Retinal pigment epithelial cell (primary cell): ENCODE measurements at places on chromosomes 12 and 14.

- DNase-seq = no peak
These were observed 48.7 kb upstream of the PLXNC1 start for GRCh38 chr12:94099632-94100031.

GRCh38 chr12:7144414-7145120, 14.4 kb downstream of the CLSTN3 start:
- no peak for DNase-seq

DNA sequence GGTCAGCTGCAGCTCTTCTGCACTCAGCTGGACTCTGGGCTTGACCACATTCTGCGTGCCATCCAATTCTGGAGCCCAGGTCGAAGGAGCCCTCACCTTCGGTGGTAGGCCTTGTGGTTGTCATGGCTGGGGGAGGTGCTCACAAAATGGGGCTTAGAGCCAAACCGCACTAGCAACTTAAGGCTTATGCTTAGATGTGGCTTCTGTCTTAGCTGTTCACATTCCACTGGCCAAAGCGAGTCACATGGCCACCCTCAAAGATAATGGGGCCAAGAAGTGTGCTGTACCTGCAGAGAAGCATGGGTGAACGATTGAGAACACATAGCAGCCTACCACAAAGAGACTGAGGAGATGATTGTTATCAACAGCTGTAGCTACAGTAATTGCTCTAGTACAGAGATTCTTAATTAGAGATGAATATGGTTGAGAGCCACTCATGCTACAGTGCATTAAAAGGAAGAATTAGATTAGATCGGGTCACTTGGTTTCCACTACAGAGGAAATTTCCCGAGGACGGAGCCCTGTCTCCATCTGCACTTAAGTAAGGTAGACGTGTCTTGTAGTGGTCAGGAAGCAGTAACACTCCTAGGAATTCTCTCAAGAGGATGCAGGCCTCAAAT, 334.6 kb upstream of the FKBP4 start:
- DNase-seq = no peak

GRCh38 chr12:98185606-98186005, 329.8 kb upstream of the TMPO start:
- peak; percentile 6 for DNase-seq

DNA sequence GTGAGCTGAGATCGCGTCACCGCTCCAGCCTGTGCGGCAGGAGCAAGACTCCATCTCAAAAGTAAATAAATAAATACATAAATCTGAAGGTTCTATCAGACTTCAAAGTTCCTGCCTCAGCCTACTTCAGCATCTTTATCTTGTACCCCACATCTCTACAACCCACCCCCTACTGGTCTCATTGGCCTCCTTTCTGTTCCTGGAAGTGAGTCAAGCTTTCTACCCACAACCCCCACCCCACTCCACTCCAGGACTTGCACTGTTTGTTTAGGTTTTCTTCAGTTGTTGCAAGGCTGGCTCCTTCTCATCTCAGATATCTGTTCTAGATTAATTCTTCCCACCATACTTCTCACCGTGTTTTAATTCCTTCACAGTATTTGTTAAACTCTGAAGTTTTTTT, 714 bp upstream of the PSMC6 start:
- no peak for DNase-seq

DNA sequence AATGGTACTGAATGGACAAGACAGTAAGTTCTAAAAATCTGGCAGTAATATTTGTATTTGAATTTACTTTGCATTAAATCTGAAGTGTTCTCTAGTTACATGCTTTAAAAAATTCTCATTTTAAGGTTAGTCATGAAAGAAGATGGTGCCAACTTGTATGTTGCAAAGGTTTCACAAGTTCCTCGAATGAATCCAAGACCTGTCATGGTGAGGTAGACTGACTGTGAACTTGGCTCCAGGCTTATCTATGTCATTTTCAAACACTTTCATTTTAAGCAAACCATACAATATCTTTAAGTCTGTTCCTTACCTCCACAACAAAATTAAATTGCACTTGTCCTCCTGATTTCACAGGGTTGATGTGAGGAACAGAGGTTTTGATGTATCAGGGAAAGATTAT, 23.4 kb downstream of the CLEC2D start:
- no peak for DNase-seq

DNA sequence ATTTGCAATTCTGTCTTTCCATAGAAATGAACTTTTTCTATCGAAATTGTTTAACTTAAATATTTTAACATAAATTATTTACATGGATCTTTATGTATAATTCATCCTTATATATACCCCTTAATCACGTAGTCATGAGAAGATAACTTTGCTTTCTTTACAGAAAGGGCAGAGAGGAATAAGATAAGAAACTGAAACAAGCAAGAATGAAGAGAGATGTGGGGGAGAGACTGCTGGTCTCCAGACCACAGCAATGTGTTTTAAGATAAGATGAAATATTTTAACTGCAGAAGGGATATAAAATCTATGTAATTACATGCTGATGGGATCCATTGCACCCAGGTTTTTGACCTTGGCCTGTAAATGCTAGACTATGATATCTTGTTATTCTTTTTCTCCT, 34.7 kb upstream of the DNM1L start:
- DNase-seq = no peak

DNA sequence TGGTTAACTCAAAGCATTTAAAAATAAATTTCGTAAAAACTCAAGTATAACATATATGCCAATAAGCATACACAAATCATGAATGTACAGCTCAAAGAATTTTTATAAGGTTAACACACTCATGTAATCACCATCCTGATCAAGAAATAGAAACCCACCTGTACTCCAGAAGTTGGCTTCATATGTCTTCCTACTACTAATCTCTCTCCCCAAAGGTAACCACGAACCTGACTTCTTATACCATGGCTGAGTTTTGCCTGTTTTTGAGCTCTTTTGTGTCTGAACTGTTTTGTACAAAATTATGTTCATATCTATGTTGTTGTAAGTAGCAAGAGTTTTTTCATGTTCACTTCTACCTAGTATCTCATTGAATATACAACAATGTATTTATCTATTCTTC, 18.7 kb downstream of the DUSP16 start:
- DNase-seq = no peak

DNA sequence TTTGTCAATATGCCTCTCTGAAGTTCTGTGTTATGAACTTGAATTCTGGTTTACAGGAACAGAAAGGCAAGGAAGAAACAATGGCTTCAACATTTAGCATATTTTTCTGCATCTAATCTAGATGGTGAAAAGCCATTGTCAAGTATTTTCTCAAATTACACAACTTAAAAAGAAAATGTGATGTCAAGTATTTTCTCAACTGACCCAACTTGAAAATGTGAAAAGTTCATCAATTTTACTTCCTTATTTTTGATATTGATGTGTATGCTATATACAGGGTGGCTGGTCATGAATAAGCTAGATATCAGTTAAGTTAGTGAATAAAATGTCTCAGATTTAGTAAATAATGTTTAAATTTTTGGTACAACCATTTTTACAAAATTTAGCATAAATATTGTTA, 196.7 kb downstream of the ALX1 start:
- no peak for DNase-seq

DNA sequence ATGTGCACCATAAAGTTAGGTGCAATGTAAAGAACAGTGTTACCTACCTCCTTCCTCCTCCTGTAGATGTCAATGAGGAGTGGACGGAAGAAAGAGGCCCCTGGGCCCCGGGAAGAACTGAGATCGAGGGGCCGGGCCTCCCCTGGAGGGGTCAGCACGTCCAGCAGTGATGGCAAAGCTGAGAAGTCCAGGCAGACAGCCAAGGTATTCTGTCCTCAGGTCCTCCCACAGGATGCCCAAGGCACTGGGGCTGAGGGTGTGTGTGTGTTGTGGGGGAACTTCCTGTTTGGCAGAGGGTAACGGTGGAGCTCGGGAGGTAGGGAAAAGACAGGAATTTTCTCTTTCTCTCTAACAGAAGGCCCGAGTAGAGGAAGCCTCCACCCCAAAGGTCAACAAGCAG, 6.4 kb downstream of the ATN1 start:
- no peak for DNase-seq

DNA sequence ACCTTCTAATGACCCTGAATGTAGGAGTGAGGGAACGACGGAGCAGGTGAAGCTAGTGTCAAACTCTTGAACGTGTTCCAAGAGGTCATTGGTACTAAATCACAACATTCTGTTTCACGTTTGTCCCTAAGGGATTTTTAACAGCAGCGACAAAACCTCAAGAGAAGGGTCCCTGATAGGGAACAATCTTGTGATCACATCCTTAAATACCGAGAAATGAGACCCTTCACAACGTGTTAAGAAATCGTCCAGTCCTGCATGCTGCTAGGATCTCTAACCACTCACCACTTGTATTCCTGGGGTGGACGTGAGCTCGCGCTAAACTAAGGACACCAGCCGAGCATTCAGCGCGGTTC, 134.1 kb upstream of the KRAS start:
- DNase-seq = no peak

DNA sequence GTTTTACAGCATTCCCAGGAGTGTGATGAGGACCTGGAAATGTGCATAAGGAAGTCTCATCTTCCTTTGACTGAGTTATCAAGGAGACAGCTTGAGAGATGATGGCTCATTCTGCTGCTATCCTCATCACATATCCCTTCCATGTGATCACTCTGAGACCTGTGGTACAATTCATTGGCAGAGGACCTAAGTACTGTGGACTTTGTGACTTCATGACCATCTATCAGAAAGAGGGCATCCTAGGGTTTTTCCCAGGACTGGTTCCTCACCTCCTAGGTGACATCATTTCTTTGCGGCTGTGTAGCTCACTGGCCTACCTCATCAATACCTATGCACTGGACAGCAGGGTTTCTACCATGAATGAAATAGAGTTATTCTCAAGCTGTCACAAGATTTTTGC, 172.1 kb upstream of the PLEKHG7 start:
- DNase-seq = no peak

DNA sequence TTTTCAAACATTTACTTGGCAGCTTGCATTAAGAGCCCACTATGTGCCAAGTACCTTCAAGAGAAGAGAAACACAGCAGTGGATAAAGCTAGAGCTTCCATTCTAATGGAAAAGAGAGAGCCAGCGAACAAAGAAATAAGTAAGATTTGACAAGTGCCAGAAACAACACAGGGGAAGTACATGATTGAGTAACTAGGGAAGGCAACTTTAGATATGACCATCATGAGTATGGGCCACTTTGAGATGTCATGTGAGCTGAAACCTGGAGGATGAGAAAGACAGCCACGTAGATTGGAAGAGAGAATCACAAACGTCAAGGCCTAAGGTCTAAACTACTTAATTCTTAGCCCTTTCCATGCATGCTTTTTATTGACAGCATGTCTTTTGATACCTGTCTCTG, 121.4 kb downstream of the ITPR2 start:
- DNase-seq = no peak

GRCh38 chr14:58724206-58724605, 86.4 kb downstream of the DACT1 start:
- no peak for DNase-seq

- DNase-seq = no peak
These were observed 63.8 kb downstream of the FBXO33 start for GRCh38 chr14:39368261-39368959.

DNA sequence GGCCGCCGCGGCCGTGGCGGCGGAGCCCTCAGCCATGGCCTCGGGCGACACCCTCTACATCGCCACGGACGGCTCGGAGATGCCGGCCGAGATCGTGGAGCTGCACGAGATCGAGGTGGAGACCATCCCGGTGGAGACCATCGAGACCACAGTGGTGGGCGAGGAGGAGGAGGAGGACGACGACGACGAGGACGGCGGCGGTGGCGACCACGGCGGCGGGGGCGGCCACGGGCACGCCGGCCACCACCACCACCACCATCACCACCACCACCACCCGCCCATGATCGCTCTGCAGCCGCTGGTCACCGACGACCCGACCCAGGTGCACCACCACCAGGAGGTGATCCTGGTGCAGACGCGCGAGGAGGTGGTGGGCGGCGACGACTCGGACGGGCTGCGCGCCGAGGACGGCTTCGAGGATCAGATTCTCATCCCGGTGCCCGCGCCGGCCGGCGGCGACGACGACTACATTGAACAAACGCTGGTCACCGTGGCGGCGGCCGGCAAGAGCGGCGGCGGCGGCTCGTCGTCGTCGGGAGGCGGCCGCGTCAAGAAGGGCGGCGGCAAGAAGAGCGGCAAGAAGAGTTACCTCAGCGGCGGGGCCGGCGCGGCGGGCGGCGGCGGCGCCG, 381 bp downstream of the YY1 start:
- DNase-seq = no peak

DNA sequence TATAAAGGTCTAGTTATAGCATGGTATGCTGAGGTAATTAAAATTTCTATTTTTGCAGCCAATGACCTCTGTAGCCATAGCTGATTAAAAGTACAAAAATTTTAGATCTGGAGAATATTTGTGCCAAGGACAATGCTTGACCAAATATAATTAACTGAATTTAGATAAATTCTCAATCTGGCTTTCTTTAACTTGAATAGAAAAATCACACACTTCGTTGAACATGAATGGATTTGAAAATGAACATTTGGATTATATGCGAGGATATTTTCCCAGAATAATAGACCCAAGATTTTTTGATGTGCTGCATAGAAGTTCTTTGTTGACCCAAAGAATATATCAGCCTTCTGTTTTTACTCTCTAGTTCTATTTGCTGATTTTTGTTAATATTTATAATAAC, 38.4 kb upstream of the G2E3 start:
- no peak for DNase-seq

GRCh38 chr14:90027842-90028241, 34.0 kb upstream of the KCNK13 start:
- no peak for DNase-seq

DNA sequence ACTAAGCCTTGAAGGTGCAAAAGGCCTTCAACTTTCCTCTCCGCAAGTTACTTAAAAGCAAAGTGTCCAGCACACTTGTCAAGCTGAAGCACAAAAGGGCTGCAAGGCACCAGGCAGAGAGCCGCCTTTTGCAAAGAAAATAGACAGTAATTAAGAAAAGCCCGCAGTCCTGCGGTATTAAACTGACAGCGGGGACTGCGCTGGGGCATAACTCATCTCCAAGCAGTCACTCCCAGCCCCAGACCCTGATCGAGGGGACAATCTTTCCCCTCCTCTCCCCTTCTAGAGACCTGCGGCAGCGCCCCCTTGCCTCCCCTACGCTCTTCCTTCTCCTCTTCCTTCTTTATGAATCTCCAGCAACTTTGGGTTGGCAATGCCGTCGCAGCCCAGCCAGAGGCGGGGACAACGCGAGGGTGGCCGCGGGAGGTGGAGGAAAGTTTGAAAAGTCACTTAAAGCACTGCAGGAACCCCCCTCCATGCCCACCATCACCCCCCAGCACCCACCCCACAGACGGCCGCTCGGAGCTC, 200.9 kb upstream of the CAND1 start:
- no peak for DNase-seq

- no peak for DNase-seq
These were observed 50.7 kb downstream of the RBMS2 start for GRCh38 chr12:56572288-56572687.

- no peak for DNase-seq
These were observed 33.1 kb downstream of the CD9 start for GRCh38 chr12:6233121-6233971.

GRCh38 chr12:52087961-52088820, 8.7 kb downstream of the SMIM41 start:
- no peak for DNase-seq

DNA sequence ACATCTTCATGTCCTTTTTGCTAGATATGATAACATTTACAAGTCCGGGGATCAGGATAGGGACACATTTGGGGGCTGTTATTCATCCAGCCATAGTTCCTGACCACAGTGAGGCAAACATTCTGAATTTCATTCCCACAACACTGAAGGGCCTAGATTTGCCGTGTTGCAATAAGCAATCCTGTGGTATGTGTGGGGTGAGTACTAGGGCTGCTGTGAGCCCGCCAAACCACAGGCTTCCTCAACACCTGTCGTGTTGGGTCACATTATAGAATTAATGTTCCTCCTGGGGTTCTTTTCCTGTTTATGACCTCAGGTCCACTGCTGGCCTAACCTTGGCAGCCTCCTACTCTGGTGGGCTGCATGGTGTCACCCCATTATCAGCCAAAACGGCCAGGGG, 119.2 kb downstream of the TBC1D30 start:
- DNase-seq = no peak
